DND-41 (cell line): ENCODE measurements at places on chromosomes 3 and 15.

DNA sequence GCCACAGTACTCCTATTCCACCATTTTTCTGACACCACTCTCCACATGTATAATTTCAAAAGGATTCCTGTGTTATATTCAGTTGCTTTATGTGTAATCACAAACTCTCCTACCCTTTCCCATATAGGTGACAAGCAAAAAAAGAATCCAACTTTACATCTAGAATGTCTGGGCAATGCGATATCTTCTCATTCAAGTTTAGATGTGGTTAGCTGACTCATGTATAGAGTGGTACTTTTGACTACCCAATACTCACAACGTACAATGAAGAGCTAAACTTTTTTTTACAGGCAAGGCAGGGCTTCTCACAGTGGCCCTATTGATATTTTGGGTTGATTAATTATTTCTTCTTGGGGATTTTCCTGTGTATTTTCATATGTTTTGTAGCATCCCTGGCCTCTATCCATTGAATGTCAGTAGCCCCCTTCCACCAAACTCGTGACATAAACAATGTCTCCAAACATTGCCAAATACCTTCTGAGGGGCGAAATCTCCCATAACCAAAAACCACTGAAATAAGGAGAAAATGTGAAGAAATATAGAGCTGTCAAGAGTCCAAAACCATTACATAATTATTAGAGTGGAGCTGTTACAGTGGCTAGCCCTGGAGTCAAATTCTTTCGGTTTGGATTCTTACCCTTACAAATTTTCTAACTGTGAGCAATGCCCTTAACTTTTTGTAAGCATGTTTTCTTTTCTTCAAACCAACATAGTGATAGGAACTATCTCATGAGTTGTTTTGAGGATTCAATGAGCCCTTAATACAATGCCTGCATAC lies 342.6 kb downstream of the NSUN3 start:
- DNase-seq = no peak

GRCh38 chr3:150691414-150692040 lies 12.2 kb downstream of the ERICH6 start:
- DNase-seq = no peak

- DNase-seq = no peak
Measured at GRCh38 chr15:50182219-50183013, 420 bp downstream of the SLC27A2 start.

DNA sequence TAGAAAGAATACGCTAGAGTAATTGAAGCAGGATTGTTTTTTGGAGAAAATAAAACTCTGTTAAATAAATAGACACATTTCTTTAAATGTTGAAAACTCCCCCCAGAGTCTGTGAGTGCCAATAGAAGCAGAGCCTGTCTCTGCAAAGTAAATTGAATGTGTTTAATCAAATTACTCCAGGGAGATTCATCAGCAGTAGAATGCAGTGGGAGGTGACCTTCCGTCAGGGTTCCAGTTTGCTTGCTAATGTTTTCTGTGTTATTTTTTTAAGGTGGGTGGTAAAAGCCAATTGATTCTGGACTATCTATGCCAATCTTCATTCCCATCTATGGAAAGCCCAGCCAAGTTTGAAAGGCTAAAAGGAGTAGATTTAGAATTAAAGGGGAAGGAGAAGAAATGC lies 612.4 kb upstream of the GRM7 start:
- no peak for DNase-seq

DNA sequence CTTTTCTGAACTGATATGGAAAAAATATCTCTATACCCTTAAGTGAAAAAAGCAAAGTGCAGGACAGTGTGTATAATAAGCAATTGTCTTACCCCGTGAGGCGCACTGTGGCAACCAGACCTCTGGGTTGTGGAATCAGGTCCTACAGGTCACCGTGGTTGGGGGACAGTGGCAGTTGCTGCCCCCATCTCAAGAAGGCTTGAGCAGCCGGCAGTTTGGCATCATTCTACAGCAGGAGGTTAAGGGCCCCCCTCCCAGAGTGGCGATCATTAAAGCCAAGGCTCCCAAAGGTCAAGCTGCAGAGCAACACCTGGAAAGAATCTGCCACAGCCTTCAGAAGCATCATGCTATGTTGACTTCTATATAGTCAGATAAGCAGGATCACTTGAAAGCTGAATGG lies 56.1 kb upstream of the HERC1 start:
- DNase-seq = no peak

GRCh38 chr3:160981217-160981938 lies 123.8 kb downstream of the B3GALNT1 start:
- DNase-seq = peak; percentile 77

GRCh38 chr3:120688121-120688520 lies 6.1 kb upstream of the HGD start:
- no peak for DNase-seq

- no peak for DNase-seq
Measured at GRCh38 chr3:49013738-49014660, 4.4 kb downstream of the DALRD3 start.

DNA sequence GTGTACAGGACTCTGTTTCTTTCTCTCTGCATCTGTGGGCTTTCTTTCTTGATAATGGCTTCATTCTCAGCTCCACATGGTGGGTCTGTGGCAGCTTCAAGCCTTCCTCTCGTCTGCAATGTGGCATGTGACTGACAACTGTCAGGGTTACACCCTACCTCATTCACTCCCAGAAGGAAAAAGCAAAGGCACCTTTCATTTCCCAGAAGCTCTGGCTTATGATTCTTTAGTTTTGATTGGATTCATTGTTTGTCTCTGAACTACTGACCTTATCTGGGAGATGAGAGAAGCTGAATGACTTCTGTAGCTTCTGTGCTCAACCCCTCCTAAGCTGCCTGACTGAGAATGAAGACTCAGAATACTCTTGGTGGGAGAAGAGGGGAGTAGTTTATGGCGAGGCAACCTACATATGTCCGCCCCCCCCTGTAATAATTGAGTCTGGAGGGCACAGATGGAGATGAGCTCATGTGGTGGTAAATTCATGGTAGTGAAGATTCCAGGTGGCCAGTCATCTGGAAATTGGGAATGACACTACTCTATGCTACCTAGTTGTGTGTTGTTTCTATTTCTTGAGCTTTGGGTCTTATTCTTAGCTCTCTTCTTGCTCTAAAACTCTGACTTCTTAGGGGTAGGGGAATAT lies 38.4 kb downstream of the KCNAB1 start:
- no peak for DNase-seq

- DNase-seq = no peak
Measured at GRCh38 chr15:26767169-26767670, 5.6 kb downstream of the GABRB3 start.

- DNase-seq = no peak
Measured at GRCh38 chr15:75188499-75188898, 13.2 kb upstream of the C15orf39 start.

DNA sequence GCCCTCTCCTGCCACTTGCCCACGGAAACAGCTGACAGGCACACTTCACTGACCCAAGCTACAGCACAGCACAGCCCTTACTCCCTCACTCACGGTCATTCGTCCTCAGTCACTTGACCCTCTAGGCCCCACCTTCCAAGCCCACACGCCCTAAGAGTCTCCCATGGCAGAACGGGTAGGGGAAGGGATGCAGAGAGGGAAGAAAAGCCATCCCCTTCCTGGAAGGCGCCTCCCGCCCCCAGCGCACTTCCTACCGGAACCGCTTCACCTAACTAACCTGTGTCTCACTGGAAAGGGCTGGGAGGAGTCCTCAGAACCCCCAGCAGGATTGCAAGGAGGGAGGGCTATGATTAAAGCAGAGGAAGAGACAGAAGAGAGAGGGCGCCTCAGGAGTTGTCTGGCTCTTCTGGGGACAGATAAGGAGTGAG lies 22.9 kb downstream of the EPHB3 start:
- DNase-seq = no peak

- no peak for DNase-seq
Measured at GRCh38 chr15:45165536-45165935, 22.2 kb downstream of the SHF start.

- DNase-seq = no peak
Measured at GRCh38 chr3:10341901-10342398, 21.0 kb upstream of the SEC13 start.

DNA sequence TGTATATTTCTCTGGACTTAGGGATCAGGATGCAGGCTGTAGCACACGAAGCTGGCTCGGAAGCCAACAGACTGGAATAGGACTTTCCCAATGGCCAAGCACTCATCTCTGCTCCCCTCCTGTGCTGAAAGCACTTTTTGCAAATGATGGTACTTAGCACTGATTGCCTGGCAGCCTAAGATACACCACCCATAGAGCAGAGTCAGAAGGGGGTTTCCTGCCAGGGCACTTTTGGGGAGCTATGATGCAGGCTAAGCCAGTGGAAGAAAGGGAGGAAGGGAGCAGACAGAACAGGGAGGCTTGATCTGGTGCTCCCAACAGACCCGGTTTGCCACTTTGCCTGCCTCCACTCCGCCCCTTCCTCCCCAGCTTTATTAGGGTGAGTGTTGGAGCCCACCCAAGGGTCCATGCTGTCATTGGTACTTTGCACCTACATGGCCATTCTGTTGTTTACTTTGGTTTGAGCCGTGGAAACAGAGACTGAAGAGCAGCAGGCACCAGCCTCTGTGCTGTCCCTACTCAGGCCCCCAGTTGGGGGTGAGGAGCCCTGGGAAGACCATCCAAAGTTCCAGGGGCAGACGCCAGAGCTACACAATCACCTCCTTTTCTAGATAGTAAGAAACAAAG lies 15.9 kb downstream of the BSN start:
- no peak for DNase-seq

- DNase-seq = no peak
Measured at GRCh38 chr3:38519000-38519399, 22.9 kb downstream of the EXOG start.

DNA sequence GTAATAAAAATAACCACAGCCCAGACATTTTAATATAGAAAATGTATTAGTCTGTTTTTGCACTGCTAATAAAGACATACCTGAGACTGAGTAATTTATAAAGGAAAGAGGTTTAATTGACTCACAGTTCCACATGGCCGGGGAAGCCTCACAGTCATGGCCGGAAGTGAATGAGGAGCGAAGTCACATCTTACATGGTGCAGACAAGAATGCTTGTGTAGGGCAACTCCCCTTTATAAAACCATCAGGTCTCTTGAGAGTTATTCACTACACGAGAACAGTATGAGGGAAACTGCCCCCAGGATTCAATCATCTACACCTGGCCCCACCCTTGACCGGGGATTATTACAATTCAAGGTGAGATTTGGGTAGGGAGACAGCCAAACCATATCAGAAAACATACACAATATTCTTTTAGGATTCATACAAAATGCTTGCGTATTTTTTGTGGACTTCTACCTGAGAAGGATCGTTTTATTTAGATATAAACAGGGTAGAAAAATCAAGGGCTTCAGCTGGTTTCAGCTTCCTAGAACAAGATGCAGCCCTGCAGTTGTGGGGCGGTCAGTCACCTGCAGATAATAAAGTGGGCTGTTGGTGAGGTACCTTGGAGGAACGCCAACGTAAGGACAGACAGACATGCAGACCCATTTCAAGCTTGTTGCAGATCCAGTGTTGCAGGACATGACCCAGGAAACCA lies 101.9 kb downstream of the TNIK start:
- no peak for DNase-seq

DNA sequence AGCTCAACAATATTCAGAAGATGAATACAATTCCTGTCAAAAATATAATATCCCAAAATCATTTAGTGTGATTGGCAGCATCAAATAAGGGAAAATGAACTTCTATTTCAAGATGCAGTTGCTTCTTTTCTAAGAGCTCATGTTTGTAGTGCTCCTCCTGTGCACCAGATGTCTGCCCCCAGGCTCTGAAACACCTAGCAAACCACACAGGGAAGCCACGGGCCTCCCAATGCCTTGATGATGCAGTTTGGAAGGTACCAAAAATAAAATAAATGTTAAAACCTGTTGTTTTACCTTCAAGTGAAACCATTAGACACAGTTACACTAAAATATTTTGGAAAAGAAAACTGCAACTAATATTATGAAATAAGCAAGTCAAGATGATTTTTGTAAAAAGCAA lies 22.2 kb downstream of the CFAP20DC start:
- no peak for DNase-seq

- no peak for DNase-seq
Measured at GRCh38 chr15:37888356-37888755, 46.1 kb upstream of the TMCO5A start.

DNA sequence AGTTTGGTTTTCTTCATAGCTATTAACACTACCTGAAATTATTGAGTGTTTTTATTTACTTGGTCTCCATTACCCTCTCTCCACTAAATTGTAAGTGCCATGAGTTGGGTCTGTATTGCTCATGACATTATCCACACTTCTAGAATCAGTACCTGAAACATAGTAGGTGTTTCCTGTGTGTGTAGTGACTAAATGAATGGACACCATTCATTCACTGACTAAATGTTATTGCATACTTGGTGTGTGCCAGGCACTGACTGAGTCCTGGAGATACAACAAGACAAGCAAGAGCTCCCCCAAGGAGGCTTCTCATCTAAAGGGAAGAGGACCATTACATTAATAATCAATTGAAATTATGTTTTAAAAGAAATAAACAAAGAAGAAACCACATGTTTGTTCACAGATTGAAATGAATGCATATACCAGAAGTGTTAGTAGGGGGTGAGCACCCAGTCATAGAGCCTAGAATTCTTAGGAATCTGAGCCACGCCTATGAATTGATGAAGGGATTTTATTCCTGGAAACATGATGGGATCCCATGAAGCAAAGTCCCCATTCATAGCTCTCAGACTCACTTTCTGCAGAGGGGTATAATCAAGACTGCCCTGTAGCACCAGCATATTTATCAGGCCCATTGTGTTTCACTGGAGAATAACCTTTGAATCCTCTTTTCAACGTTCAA lies 31.7 kb upstream of the ATOSA start:
- no peak for DNase-seq

- no peak for DNase-seq
Measured at GRCh38 chr3:16912400-16913263, 27.9 kb downstream of the PLCL2 start.

- DNase-seq = no peak
Measured at GRCh38 chr15:58352026-58352929, 79.5 kb upstream of the LIPC start.

DNA sequence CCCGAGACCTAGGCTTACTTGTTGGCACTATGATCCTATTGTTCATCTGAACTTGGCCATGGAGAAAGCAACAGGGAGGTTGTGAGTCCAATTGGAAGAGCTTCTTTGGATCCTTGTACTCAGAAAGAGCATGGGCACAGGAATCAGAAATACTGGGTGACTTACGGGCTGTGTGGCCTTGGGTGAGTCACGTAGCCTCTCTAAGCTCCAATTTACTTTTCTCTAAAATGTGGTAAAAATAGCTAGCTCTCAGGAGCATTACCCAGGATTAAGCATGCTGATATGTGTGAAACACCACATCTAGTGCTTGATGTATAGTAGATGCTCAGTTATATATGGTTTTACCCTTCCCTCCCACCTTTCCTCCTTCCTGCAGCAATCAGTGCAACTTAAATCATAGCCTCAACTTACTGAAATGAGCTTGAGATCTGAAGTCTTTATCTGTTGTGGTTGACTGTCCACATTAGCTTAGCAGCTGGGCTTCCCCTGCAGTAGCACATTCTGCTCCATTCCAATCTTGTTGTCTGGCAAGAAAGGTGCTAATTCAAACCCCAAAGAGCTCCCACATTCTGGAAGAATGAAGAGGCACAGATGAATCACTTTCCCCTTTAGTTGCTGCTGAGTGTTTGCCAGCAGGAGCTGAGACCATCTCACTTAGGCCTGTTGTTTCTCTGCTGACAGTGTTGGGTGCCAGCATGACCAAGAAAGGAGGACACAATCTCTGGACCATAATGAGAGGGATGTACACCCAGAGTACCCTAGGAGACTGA lies 299.1 kb upstream of the TRIM42 start:
- no peak for DNase-seq
